ENCODE measurements at places on chromosomes 7 and 10.
A peak's percentile ranks its signal among the peaks of the same experiment; 100 is the strongest.

DNA sequence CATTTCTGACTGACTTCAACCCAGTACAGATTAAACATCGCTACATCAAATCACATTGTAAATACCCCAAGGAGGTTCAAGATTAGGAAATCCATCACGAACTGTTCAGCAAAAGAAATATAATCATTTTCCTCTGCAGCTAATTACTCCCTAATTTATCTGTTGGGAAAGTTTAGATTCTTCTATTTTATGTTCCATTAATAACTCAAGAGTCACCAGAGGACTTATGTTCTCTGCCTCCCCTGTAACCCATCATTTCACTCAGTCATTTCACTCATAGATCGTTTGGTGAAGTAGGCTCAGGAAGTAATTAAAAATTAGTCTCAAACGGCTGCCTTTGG lies 45.2 kb downstream of the FAM171A1 start:
- DNase-seq: no peak

- no peak for DNase-seq
Observed at GRCh38 chr10:117617659-117618058, 75.1 kb downstream of the EMX2 start.

GRCh38 chr10:4686644-4686996 lies 139.4 kb upstream of the AKR1E2 start:
- DNase-seq: no peak

DNA sequence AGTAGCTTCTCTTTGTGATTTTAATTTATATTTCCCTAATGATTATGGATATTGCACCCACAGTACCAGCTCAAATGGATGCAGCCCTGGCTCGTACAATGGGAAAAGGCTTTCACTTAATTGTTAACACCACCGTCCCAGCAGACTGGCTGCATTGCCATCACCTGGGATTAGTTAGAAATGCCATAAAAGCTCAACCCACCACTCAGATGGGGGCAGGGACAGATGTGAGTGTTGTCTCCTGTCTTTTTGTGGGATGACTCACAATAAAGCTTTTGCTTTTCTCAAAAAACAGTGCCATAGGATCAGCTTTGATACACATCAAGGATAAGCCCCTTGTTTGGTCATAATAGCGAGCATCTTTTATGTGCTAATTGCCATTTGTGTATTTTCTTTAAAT lies 729.1 kb downstream of the TNS3 start:
- DNase-seq: no peak

- DNase-seq: peak; percentile 54
Observed at GRCh38 chr10:69573056-69573806, at the start of gene NEUROG3. Gene NEUROG3 (minus strand): TSS chr10:69573422. CDS start chr10:69573043, 379 bp downstream.

GRCh38 chr7:53048638-53049037 lies 13.2 kb downstream of the POM121L12 start:
- no peak for DNase-seq

DNA sequence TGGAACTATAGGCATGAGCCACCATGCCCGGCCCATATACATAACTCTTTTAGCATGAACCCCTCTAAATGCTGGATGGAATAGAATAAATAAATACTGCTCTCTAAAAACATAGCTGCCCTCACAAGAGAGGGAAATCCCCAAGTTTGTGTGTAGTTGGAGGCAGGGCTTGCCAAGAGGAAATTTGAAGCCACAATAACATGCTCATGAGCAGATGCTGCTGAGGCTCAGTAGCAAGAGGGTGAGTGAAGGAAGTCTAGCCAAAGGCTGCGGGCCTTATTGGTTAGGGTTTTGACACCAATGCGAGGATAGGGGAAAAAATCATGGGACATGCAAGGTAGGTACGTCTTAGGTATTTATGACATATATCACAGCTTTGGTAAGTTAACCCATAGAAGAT lies 17.3 kb downstream of the TPK1 start:
- no peak for DNase-seq

DNA sequence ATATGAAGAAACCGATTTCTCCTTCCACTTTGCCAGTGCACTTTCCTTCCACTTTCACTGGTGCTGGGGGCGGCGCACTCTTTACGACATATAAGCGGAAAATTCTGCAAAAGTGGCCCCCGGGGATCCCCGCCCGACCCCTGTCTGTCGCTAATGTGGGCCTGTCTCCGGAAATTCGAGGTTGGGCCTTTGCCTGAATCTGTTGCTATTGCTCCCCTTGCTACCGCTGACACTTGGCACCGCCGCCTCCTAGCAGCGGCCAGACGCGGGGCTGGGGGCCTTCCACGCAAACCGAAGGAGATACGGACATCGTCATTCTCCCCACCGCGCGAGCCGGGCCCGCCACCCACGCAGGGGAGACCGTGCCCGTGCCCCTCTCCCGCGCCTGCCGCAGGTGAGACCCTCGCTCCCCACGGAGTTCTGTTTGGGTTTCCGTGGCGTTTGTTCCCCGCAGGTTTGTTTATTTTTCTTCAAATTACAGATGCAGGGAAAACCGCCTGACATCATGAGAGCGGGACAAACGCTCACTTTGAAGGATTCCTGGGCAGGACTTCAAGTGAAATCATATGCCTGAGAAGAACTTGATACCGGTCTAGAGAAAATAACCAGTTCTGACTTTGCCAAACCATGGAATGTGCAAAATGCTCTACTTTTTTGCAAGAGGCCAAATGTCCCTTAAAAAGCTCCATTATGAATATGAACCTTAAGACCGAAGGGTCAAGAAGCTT lies 5.0 kb downstream of the TWIST1 start:
- DNase-seq: peak; percentile 28

DNA sequence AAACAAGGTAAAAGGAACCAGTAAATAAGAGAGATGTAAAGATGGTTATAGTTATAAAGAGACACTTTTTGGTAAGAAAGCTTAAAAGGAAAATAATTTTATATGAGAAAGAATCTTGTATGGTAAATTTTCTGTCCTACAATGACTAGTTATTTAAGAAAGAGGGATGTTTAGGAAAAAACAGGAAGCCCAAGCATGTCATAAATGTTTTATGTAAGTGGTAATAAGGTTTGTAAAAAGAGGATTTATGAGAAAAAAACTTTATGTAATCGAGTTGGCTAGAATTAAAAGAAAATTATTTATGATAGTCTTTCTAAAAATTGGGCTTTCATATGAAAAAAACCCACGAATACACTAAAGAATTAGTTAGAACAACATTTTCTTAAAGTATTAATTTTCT lies 34.2 kb upstream of the CREB3L2 start:
- DNase-seq: no peak

DNA sequence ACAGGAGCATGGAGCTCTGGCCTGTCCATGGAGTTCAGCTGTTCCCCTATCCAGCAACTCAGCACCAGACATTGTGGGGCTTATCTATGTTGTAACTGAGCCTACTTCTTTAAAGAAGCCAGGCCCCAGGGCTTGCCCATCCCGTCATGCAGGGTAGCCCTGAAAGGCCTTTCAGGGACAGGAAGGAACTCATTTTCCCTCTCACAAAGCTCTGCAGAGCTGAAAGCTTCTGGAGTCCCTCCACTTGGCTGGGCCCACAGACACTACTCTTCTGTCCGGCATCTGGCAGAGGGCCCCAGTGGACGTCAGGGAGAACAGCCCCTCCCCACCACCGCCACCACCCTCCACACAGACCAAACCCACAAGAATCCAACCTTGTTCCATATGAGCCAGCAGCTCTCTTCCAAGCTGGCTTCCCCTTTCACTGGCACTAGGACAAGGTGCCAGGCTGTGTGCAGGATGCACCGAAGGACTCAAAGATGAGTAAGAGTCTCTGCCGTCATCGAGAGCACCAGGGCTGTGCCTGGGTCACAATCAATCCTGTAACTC lies 33.1 kb downstream of the DENND2A start:
- DNase-seq: no peak

- DNase-seq: no peak
Observed at GRCh38 chr10:71347587-71348395, 28.7 kb downstream of the SLC29A3 start.

DNA sequence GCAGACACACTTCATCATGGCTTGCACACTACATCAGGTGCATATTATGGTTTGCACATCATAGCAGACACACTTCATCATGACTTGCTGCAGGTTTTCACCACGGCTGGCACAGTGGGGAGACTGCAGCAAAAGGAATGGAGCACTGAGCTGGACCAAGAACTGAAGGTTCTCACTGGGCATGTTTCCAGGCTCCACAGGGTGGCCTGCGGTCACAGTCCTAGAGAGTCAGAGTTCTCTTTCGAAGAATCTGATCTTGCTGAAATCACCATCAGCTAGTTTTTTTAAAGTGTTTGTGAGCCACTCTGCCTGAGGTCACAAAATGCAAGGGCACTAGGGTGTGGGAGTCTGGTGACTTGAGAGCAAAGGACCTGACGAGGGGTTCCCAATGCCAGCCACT lies 140.4 kb upstream of the NPY start:
- DNase-seq: no peak

DNA sequence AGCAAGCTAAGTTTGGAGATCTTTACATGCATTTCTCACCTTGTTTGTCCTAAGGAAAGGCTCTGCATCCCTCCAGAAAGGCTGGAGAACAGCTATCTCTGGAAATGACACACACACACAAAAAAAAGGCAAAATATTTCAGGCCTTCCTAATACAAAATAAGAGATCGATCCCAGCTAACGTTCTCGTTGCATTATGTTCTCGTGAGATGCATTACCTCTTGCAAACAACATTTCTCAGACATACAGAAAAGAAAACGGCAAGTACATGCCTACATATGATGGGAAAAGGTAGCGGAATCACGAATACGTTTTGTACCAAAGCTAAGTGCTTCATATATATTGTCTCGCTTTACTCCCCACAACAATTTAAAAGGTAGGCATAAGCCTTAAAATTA lies 488 bp downstream of the MTERF1 start:
- DNase-seq: no peak

DNA sequence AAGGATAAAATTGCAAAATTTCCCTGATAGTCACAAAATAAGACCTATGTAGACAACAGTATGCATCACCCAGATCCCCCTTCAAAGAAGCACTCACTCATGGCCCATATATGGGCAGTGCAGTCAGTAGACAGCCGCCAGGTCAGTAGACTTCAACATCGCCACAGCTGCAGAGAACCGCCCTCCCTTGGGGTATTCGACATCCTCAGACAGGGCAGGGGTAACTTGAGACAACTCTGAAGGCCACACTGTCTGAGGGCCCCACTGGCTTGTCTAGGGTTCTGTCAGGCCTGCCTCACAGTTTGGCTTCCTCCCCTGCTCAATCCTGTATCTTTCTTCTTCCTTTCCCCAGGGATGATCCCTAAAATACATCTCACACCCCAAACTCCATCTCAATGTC lies 172.3 kb downstream of the IMMP2L start:
- DNase-seq: no peak

DNA sequence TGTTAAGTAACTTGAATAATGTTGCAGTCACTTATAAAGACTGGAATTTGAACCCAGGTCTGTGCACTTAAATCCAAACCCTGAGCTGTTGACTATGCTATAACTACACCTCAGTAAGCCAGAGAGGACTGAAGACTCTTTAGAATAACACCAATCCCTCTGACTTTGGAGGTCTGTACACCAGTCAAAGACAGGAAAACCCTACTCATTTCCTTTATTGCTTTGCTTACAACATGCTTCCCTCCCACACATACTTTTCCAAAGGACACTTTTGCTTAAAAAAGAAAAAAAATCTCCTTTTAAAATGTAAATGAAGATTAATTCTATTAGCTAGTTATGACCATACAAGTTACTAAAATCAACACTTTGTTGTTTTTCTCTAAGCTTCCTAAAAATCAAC lies 184.7 kb upstream of the KCTD7 start:
- no peak for DNase-seq

- no peak for DNase-seq
Observed at GRCh38 chr10:12299222-12299965, 50.0 kb upstream of the CAMK1D start.

- DNase-seq: no peak
Observed at GRCh38 chr10:113616244-113617074, 47.4 kb downstream of the NRAP start.

GRCh38 chr7:30771880-30772425 lies 736 bp downstream of the MINDY4 start:
- no peak for DNase-seq

GRCh38 chr10:43846187-43846680 lies 197.6 kb upstream of the ZNF32 start:
- peak; percentile 49 for DNase-seq

GRCh38 chr10:22679608-22680007 lies 34.8 kb downstream of the PIP4K2A start:
- no peak for DNase-seq

DNA sequence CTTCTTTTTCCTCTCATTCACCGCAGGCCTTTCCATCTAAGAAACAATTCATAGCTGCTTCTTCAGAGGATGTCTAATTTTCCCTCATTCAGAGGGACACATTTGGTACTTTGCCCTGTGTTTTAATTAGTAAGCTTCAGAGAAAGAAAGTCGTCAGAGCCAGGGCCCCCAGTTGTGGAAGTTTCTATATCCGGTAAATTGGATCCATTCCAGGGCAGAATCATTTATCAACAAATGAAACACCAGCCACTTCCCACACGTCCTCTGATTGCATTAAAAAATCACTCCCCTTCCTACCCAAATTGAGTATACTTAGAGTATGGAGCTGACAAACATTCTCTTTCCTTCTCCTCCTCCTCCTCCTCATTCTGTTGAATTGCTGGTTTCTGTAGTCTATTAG lies 205.8 kb upstream of the HDAC9 start:
- no peak for DNase-seq

GRCh38 chr7:138067774-138068173 lies 8.5 kb upstream of the AKR1D1 start:
- no peak for DNase-seq

- no peak for DNase-seq
Observed at GRCh38 chr7:78437118-78437517, 638.5 kb downstream of the PHTF2 start.
